T-helper 2 cell treated with Interferon-gamma antibody and Interleukin-4, amounts not matched to agents 5 μg/mL and 100 μg/mL, for 36 hours (primary cell): ENCODE measurements at places on chromosomes 1 and 21.

GRCh38 chr1:1437033-1437903, 1.8 kb downstream of the VWA1 start:
- H3K36me3 ChIP-seq, result no peaks in the 10 kb centered on the region
- H3K4me3 ChIP-seq, result no peak overlapping the region
- peaks cover 3% of the 10 kb centered on the region for H3K4me1 ChIP-seq
- H3K27ac ChIP-seq, result no peak overlapping the region
- no peak for DNase-seq

GRCh38 chr1:154176337-154176736, 15.6 kb downstream of the TPM3 start:
- no peaks in the 10 kb centered on the region for H3K27me3 ChIP-seq
- no peak overlapping the region for H3K27ac ChIP-seq
- peaks cover 77% of the 10 kb centered on the region for H3K36me3 ChIP-seq
- no peak for DNase-seq
- peaks cover 54% of the 10 kb centered on the region for H3K4me1 ChIP-seq
- H3K4me3 ChIP-seq, result peak overlapping the region; percentile 30

- H3K36me3 ChIP-seq, result no peaks in the 10 kb centered on the region
- peaks cover 10% of the 10 kb centered on the region for H3K27me3 ChIP-seq
- H3K4me1 ChIP-seq, result no peaks in the 10 kb centered on the region
- H3K27ac ChIP-seq, result no peak overlapping the region
These were observed 17.9 kb downstream of the CNN3 start for GRCh38 chr1:94908965-94909364.

- H3K4me1 ChIP-seq, result no peaks in the 10 kb centered on the region
- no peak for DNase-seq
- H3K27me3 ChIP-seq, result no peaks in the 10 kb centered on the region
- no peaks in the 10 kb centered on the region for H3K36me3 ChIP-seq
- no peak within 1 kb of the TSS for H3K27ac ChIP-seq
These were observed at the start of gene ATAD3C for GRCh38 chr1:1449099-1449739. Gene ATAD3C, plus strand, starts transcription at chr1:1449689. Its CDS starts 995 bp downstream, at chr1:1450684.

GRCh38 chr1:25711555-25712298, 88.3 kb upstream of the SELENON start:
- H3K27ac ChIP-seq, result no peak overlapping the region
- peaks cover 12% of the 10 kb centered on the region for H3K4me1 ChIP-seq
- H3K4me3 ChIP-seq, result no peak overlapping the region
- DNase-seq, result no peak
- H3K36me3 ChIP-seq, result no peaks in the 10 kb centered on the region
